NCI-H748 treated with DMSO at 0.1 percent for 48 hours (cell line): ENCODE measurements at places on chromosomes 7 and 10.
A peak's percentile ranks its signal among the peaks of the same experiment; 100 is the strongest.

DNA sequence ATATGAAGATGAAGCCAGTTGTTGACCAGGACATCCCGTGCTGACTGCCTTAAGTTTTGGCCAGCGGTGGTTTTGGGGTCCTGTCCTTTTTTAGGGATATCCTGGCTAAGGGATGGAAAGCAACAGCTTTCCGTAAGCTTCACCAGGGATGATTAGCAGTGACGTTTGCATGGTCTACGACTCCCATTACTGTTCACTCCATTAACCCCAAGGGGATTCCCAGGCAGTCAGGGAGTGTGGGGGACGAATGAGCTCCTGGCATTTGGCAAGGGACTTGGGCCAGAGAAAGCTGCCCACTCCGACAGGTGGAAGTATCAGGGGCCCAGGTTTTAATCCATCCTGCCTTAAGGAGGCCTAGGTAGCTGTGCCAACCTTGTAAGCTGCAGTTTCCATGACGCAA lies 66.8 kb downstream of the ITGB1 start:
- DNase-seq: no peak

- DNase-seq: no peak
These were observed 160.8 kb downstream of the SPAG6 start for GRCh38 chr10:22505911-22506685.

GRCh38 chr7:51213618-51214017 lies 103.0 kb downstream of the COBL start:
- DNase-seq: no peak

DNA sequence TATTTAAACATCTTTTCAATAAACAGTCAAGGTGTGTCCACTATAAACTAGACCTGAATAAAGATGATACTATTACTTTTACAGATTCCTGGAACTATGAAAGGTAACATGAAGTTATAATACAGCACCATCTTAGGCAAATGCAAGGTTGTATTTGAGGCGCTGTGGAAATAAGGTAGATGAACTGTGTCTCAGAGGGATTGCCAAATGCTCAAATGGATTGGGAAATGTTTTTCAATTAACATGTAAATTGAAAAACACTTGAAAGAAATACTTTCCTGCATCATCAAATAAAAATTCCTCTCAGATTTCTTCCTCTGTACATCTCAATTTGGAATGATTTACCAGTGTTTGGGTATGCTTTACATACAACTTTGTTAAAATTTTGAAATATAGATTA lies 139.4 kb downstream of the DKK1 start:
- no peak for DNase-seq

DNA sequence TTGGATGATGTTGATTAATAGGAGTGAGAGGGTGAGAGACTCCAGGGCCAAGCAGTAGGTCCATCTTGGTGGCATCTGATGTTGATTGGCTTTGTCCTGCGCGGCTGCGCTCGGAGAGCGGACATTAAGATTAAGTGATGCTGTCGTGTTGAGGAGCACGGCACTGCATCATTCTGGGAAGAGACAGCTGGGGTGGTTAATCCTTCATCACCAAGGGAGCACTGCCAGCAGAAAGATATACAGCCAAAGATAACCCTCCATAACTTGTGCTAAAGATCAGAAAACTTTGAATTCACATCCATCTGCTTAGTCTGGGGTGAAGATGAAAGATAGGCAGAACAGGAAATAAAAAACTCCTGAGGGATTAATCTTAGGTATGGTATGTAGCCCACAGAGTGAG lies 208.3 kb downstream of the LRMDA start:
- DNase-seq: no peak

- peak; percentile 47 for DNase-seq
These were observed 54.6 kb upstream of the MKI67 start for GRCh38 chr10:128180843-128181242.

GRCh38 chr10:63921908-63922467 lies 400.8 kb downstream of the REEP3 start:
- no peak for DNase-seq

DNA sequence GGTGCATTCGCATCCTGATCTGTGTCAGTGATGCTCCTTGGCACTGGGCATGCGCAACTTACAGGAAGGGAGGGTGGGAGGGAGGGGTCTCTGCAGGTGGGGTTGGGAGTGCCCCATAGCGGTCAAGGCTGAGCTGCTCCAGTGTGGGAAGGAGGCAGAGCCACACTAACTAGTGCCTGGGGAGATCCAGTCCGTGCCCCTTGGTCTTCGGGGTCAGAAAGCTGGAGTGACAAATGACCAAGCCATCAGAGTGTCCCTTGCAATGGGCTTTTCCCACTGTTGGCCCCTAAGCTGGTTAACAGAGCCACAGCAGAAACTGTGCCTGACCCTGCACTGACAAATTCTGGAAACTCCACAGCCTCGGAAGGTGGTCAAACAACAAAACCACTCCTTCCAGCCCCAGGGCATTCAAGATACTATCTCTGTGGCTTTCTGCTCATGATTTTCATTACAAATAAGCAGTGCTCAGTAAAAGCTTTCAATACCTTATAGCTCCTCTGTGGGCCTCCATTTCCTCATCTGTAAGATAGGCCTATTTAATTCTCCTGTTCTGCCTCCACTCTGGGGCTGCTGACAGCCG lies 138.1 kb upstream of the UNC5B start:
- DNase-seq: no peak

DNA sequence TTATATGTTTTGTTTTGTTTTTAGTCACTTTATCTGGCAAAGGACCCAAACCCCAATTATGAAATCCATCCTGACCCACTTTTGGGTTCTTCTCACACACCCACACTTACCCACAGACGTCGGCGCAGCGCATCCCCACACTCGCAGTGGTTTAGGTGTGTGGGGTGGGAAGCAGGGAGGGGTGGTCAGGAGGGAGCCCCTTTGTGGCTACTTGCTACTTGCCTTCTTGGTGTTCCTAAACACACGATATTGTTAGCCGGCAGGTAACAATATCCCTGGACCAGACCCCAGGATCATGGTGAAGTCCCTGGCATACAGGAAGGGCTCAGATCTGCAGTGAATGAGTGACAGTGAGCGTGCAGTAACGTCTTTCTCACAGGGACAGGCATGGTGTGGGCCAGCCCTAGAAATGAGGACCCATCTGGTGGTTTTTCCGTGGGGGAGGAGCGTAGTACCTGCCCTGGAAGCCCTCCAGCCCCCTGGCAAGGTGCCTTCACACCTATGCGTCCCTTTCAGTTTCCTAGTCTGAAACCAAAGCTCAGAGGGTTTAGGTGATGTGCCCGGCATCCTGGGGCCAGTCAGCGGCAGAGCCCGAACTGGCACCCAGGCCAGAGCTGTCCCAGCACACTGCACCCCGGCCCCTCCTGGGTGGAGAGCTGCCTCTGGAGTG lies 4.4 kb downstream of the SPOCK2 start:
- DNase-seq: no peak

DNA sequence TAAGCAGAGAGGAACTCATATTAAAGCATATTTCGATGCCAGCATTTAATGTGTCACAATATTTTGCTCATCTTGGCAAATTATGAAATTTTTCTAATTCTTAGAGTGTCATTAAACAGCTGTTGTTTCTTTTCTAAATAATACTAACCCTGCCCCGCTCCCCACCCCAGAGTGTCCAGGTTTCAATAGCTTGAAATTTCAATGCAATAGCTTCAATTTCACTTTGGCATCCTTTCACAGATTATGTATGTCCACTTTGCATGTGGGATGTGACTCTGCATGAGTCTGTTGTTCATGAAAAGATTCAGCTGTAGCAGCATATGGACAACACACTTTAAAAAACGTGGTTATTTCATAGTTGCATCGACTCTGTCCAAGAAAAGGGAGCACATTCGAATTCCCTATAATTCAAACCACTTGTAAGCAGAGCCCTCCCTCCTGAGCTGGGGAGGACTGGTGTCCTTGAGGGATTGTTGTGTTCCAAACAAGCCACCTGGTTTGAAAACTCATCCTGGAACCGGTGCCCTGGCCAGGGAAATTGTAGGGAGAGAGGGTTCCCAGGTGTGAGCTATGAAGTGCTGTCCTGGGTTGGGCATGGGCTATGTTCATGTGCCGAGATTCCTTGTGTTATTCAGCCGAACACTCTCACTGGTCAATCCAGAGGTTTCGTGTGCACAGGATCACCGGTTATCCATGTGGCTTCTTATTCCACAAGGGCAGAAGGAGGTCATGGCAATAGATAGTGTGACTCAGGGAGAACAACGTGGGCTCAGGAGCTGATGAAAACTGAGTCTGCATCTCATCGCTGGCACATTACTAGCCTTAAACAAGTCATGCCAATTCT lies 64.6 kb upstream of the CREB5 start:
- DNase-seq: no peak

DNA sequence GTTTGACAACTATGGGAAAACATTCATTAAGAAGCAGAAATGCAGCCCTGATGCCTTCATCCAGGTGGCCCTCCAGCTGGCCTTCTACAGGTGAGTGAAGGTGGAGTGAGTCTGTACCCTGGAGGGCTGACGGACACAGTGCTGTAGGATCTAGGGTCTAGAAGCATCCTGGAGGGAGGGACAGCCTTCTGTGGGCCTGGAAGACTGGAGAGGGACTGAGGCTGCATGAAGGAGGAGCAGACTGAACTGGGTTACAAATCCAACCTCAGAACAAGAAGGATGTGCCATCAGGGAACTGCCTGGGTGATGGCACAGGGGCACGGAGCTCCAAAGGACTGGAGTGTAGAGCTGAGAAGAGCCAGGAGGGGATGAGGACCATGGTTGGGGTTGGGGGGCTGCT lies 27.5 kb upstream of the C10orf53 start:
- no peak for DNase-seq

- DNase-seq: no peak
These were observed 136.8 kb upstream of the YAE1 start for GRCh38 chr7:39429421-39429820.

GRCh38 chr7:1049006-1049741 lies 4.8 kb downstream of the GPR146 start:
- DNase-seq: no peak

DNA sequence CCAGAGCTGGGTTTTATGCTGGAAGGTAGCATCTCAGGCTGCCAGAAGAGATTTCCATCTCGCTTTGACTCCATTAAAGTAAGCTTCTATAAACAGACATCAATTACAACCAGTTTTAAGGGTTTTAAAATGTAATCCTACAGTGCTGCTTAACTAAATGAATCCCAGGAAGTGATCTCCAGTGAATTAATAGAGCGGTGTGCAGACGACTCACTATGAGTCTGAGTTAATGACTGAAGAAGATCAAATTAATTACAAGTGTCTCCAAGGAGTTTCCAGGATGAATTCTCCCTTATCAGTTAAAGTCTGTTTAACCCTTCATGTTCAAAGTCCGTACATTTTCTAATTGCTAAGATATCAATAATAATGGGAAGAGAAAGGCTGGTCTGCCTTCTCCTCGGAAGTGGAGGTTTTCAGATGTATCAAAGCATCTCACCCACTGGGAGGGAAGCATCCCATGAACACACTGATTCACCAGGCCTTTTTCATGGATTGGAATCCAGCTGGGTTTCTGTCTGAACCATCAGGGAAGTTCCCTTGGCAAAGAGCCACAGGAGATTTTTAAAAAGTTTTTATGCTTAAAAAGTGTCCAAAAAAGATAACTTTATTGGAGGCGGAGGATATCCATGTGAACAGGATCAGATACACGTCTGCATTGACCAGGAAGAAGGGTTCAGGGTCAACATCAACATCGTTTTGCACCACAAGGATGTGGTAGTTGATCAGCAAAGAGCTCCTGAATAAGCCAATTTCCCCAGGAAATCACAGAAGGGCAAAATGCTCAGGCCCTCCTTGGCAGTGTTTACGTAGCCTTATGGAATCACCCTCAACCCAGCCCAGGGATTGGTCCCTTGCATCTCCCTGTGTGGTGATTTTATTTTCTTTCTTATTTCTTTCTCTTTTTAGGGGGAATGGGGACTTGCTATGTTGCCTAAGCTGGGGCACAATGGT lies 288.2 kb downstream of the POU6F2 start:
- DNase-seq: no peak

GRCh38 chr7:110592557-110592956 lies 498.4 kb upstream of the LRRN3 start:
- no peak for DNase-seq

GRCh38 chr7:14842523-14842922 lies 60.0 kb downstream of the DGKB start:
- DNase-seq: no peak

DNA sequence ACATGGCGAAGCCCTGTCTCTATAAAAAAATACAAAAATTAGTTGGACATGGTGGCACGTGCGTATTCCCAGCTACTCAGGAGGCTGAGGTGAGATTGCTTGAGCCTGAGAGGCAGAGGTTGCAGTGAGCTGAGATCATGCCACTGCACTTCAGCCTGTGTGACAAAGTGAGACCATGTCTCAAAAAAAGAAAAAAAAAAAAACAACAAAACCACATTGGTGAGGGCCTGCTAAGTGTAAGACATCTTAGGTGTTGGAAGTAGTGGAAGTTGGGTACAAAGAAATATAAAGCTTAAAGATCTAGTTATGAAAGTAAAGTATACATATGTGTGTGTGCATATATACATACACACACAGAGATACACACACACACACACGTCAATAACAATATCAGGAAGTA lies 228.0 kb downstream of the EXOC4 start:
- no peak for DNase-seq

DNA sequence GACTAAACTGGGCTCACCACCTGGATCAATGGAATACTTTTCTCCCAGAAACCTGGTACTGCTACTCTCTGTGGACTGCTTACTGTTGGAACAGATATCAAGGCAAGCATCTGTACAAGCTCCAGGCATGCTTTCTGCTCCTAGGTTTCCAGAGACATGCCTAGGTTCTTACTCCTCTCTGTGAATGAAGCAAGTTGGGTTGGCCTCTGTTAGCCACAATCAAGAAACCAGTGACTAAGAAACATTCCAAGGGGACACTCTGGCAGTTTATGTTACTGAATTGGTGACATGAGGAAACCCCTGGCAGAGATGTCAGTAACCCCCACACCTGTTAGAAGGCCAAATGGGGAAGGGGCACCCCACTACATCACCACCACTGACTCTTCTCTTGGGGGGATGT lies 121.9 kb downstream of the GFRA1 start:
- DNase-seq: no peak

GRCh38 chr10:33506838-33507661 lies 172.6 kb upstream of the NRP1 start:
- DNase-seq: no peak

DNA sequence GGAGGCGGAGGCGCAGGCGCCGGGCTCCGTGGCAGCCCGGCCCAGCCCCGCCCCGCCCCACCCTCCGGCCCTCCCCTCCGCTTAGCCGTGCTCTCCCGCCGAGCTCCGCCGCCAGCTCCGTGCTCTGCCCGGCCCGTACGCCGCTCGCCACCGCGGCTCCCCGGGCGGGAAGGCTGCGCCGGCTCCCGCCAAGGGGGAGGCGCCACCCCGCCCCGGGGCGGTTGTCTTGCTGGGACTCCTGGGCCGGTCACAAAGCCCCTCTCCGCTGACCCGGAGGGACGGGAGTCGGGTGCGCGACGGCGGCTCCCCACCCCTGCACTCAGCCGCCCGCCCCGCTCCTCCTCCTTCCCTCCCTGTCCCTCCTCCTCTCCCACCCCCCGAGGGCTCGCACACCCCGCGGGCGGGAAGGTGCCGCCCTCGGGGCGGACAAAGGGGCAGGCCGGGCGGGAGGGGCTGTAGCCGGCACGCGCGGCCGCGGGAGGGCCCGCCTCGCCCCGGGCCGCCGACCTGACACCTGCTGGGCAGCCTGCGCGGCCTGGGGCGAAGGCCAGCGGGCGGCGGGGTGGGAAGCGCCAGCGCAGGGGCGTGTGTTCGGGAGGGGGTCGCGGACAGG lies 11.5 kb upstream of the SP8 start:
- peak; percentile 76 for DNase-seq
